ENCODE measurements at places on chromosomes 1 and 21.

DNA sequence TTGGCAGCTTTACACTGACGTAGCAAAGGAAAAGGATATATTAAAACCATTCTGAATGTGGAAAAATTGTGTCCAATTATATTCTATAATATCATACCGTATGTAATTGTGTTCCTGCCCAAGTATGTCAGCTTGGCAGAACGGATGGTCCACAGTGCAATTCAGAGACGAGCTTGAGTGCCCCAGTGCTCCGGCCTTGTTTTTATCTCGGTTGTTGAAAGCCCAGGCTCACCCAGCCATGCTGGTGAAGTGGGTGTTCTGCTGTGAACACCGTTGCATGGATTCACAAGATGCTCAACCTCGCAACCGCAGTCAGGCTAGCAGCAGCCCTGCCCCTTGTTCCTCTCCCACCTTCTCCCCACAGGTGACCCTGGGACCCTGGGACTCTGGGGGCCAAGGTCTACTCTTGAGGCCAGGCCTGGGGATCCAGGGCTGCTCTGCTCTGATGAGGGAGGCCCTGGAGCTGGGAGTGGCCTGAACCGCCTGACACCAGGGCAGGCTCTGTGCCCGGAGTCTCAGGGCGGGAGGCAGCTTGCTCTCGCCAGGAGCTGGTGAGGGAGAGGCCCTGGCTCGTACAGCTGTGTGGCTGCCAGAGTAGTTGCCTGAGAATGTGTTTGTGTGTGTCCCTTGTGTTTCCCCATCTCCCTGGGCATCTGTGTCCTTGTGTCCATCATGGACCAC lies 11.2 kb downstream of the PTPRF start:
- DNase-seq = no peak

DNA sequence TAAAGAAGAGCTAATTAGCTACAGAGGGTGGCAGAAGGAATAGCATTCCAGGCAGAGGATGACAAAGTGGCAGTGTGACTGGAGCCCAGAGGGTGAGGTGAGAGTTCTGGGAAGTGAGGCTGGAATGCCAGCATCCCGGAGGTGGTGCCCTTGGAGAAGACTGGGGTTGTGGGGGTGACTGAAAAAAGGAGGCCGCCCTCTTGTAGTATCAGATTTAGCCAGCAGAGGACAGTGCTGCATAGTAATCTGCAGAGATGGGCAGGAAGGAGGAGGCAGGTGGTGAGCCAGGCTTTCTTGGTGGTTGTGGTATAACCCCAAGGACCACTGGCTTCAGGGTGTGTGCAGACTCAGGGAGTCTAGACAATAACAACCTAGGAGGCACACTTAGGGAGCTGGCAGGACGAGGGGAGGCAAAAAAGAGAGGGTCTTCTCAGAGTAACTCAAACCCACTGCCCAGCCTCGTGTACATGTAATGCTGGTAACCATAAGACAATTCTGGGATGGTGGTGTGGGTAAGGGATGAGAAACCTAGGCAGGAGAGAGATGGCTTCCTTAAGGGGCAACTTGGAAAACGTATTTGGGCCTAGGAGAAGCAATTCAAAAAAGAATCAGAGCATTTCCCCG lies 30.5 kb downstream of the MROH7 start:
- DNase-seq = peak; percentile 71

DNA sequence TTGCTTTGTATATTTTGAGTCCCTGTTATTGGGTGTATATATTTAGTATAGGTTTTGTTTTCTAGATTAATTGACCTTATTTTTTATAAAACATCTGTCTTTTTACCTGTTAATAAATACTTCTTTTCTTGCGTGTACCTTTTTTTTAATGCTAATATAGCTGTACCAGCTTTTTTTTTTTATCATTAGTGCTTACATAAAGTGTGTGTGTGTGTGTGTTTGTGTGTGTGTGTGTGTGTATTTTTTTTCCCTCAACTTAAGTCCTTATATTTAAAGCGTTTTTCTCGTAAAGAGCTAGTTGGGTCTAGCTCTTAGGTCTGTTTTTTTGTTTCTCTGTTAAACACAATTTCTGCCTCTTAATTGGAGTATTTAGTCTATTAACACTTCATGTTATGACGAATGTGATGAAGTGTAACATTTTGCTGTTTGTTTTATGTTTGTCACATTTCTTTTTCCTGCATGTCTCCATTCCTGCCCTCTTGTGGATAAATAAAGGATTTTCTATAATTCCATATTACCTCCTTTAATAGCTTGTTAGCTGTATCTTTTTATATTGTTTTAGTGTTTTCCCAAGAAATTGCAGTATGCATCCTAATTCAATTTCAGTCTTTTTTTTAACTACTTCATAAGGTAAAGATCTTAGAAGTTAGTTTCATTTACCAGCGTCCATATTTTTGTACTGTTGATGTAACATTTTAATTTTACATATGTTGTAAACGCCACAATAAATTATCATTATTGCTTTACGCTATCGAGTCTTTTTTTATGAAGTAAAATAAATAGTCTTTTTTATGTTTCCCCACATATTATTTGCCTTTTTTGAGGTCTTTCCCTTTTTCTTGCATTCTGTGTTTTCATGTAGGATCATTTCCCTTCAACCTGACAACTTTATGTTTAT lies 4.3 kb downstream of the PRMT2 start:
- no peak for DNase-seq

DNA sequence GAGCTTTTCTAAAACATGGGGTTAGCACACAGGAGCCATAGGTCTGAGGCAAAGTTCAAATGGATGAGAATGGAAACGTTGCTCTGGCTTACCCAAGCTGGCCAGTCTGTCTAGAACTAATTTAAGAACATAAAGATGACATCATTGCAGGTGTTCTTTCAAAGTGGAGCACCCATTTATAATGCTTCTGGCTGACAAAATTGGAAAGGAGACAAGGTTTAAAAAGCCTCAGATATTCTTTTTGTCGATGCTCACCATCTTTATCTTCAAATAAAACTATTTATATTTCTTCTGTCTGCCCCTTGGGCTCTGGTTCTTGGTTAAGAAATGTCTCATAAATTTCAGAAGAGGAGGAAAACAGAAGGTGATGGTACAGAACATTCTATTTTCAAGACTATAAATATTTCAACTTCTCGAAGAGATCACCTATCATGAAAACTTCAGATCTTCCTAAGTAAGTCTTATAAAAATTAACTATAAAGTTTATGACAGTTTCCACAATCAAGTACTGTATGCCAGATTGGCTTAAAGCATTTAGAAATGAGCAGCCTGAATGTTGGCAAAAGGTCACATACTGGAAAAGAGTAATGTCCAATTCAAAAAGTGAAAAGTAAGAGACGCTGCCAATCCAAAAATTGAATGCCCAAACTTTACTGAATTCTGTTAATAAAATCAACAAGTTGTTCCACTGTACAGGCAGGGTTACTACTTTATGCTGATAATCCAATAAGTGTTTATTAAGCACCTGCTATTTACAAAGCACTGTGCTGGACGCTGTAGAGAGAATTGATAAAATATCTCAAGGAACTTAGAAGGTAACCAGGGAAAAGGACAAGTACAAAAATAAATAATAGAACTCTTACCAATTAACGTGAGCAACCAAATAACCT lies 92.0 kb downstream of the ETS2 start:
- no peak for DNase-seq

DNA sequence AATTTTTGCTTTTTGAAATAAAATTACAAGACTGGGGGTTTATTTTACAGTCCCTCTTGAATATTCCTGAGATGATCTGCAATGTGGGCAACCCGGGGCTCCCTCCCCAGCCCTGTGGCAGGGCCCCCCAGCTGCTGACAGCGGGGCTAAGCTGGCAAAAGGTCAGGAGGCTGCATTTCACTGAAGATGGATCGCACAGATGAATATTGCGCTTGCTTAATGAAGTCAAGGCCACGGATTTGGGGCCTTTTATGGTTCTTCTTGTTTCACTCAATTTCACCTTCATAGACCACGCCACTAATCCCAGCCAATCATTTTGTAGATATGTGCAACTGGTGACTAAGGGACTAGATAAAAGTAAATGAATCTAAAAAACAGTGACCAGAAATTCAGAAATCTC lies 50.8 kb upstream of the SLC22A15 start:
- no peak for DNase-seq

DNA sequence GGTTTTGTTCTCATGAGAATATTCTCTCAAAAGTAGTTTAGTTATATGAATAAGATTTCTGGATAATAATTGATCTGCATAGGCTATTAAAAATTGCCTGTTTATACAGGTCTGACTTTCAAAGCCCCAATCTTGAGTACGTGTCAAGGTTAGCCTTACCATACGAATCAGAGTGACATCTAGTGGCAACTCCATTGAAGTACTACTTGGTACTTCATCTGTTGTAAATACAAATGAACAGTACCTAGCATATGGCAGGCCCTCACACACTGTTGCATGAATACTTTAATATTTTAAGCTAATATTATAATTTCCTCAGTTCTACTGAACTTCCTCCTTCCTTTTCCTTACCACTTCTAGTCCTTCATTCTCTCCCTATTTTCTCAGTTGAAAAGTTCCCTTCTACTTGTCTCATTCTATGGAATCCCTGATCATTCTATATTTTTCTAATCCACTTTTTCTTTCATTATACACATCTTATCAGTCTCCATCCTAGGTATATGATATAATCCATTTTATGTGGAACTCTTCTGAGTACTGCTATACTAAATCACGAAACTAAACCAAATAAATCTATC lies 101.2 kb downstream of the AKT3 start:
- DNase-seq = peak; percentile 57

DNA sequence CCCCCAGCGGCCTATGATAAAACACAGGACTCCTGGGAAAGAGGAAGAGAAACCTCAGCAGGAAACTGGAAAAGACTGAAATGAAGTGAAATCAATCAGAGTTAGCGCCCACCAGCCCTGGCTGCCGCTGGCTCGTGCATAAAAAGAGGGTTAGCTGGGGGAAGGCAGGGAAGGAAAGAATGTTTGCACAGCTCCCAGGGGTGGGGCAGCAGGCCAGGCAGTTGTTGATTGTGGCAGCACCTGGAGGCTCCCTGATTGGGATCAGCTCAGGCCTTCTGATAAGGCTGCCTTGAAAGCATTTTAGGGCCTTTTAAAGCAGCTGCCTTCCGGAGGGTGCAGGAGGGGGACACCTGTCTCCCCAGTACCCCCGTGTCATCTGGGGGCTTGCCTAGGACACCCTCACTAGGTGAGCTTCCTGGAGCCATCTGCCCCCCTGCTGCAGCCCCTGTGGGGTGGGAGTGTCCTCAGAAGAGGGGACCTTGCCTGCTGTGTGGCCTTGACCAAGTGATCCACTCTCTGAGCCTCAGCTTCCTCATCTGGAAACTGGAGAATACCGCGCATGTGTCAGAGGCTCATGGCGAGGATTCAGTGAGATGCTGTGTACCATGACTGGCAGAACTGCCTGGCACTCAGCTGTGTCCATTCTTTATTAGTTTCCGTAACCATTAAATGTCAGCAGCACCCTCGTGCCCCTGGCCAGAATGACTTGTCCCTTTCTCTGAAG lies 6.6 kb downstream of the EPHB2 start:
- DNase-seq = no peak

Data from urothelium cell line (cell line).